NCI-H187 treated with DMSO at 0.1 percent for 48 hours (cell line): ENCODE measurements at places on chromosomes 11 and 22.

- DNase-seq, result no peak
These were observed 39.6 kb downstream of the BTBD10 start for GRCh38 chr11:13423372-13423771.

DNA sequence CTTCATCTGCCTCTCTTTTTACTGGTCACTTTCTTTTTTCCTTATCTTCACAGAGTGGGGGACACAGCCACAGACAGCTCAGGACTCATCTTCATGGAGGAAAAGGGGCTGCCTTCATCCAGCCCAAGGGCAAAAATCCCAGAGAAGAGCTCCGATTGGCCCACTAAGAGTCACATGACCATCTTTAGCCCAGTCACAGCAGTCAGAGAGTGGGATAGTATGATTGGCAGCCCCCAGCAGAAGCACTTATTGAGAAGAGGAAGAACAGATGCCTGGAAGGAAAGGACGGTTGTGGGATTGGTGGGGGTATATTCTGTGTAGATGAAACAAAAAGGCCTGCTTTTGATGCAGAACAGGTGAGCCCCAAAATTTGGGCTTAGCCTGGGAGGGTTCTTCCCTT lies 77.8 kb downstream of the MN1 start:
- no peak for DNase-seq

DNA sequence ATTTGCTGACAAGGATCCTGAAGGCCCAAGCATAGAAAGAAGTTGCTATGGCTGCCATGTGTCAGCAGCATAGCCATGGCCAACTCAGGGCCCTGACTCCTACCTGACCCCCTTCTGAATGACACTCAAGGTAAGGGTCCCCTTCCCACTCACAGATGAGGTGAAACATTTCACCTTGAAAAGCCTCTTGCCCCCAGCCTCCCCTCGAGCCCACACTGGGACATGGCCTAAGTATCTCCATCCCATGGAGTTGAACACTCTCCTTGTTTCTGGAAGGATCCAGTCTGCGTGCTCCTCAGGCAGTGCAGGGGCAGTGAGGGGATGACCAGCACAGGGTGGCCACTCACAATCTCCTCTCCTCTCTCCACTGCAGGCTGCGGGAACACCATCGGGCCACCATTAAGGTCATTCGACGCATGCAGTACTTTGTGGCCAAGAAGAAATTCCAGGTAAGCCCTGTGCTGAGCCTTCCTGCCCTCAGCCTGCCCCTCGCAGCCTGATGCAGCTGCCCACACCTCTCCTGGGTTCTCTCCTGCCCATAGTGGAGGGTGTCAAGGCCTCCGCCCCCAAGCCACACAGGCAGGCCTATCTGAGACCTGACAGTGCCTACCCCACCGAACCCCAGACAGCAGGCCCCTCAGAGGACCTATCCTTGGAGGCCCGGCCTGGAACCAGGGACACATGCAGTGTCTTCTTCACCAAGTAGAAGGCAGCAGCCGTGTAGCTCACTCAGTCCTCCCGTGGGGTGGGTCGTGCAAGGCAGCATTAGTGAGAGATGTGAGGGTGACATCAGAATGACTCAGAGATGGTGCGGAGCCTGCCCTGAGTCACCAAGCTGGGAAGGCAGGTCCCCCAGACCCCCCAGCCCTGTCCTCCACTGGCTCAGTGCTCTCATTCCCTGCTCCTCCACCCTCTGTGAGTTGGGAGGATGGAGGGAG lies 68.9 kb upstream of the KCNQ1OT1 start:
- no peak for DNase-seq

- no peak for DNase-seq
These were observed 592 bp downstream of the RHOD start for GRCh38 chr11:67057205-67057672.

DNA sequence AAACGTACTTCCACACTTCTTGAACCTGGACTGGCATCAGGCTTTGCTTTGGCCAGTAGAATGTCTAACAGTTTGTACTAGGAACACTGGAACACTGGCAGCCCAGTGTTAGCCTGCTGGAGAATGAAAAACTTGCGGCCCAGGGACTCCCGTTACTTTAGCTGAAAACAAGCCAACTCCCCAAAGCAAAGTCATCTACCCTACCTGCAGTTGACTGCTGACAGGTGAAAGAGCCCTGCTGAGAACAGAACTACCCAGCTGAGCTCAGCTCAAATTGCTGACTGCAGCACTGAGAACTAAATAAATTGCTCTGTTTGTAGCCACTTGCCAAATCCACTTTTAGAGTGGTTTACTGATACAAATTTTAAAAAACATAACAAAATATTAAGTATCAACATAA lies 342.5 kb downstream of the LRRC4C start:
- DNase-seq, result no peak

DNA sequence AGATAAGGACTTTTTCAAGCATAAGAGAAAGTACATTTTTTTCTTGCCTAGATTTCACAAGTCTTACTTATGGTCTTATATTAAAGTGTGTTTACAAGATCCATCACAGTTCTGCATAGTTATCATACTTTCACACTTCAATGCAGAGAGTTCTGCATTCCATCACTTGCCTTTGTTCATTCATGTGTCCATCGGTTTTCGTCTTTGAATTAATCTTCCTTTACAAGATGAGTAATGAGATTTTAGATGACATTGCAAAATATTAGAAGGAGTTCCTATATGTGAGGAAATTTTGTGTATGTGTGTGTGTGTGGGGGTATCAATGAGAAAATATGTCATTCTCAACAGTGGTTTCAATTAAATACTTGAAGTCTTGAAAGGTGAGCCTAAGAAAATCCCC lies 98.1 kb upstream of the GUCY1A2 start:
- no peak for DNase-seq

DNA sequence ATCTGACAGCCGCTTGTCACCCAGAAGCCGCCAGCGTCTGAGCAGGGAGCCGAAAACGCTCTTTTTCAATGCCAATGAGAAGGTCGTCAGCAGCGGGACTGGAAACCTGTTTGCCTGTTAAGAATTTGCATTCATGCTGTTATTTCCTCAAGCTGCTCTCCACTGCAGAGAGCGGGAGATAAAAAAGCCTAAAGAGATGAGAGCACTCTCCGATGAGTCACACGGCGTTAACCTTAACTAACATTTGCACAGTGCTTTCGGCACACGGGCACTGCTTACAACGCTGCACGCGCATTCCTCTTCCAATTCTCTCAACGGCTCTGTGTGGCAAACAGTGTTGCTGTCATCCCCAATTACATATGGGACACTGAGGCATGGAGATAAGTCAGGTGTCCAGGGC lies 40.0 kb upstream of the RTL6 start:
- DNase-seq, result no peak

DNA sequence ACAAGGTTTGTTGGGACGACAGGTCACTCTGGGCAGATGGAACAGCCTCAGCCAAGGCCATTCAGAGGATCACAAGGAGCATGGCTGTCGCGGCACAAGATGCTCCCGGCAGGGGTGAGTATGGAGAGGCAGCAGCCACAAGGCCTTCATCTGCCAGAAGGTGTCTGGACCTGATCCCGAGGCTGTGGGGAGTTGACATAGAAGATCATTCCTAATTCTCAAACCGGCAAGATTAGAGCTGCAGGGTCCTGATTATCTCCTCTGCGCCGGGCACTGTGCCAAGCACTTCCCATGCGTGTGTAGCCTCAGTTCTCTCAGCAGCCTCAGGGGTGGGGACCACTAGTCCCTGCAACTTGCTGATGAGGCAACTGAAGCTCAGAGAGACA lies 32.3 kb upstream of the RFPL3 start:
- DNase-seq, result no peak

DNA sequence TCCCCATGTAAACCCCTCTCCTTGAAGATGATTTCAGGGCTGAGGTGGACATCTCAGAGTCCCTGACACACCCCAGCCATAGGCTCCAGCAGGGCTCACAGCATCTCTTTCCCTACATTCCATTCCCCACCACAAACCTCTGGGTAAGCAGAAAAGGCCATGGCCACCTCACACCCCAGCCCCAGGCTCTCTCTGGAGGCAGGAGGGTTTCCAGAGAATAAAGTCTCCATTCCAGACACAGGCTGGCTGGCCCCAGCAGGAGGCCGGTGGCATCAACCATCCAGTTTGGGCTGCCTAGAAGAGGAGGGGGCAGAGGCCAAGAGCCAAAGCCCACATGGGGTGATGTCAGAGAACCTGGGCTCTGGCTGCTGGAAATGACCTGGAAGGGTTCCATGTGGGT lies 61.4 kb downstream of the TP53I11 start:
- DNase-seq, result no peak

DNA sequence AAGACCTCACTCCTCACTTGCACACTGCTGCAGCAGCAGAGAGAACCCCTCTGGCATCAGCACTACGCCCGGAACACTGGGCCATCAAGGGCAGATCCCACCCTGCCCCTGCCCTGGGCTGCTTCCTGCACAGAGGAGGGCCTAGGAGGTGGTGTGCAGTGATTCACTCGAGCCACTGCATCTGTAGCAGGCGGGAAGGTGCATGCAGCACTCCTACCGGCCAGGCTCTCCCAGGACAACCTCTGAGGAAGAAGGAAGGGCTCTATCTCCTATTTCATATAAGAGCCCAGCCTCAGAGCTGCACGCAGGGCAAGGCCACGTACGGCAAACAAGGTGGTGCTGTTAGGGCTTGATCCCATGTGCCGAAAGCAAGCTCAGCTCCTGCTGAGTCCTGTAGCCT lies 14.2 kb downstream of the RANGAP1 start:
- no peak for DNase-seq

DNA sequence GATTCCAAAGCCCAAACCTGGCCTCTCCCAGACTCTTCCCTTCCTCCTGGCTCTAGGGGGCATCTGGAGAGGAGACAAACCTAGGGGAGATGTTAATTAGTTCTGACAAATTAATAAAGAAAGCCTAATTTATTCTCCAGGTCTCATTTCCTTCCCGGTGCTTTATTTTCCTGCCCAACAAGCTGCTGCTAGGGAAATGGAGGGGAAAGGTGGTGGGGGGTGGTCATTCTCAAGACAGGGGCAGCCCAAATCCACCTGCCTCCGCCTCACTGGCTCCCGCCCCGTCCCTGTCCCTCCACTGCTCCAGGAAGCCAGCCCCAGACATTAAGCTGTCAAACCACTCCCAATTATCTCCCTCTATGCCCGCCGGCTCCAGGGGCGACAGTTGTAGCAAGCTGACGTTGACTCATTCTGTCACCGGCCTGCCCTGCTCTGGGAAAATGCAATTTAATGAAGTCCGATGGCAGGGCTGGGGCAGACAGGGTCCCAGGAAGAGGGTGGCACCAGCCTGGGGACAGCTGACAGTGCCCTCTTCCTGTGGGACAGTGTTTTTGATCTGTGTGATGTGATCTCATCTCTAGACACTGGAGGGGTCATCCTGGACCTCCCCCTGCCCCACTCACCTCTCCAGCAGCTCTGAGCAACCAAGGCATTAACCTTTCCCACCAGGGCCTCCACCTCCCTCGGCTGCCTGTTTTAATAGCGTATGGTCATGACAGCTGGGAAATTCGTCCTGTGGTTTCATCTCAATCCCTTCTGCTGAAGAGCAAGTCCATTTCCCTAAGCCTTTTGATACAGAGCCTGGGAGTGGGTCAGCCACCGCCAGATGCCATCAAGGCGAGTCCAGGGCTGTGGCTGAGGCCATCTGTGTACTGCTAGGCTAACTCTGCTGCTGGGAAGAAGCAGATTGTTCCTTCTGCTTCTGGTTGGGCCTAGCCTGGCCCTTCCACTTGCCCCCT lies 27.1 kb downstream of the NECTIN1 start:
- no peak for DNase-seq

GRCh38 chr11:13140873-13141655 lies 131.9 kb downstream of the RASSF10 start:
- peak; percentile 89 for DNase-seq

GRCh38 chr11:102420547-102420946 lies 32.0 kb downstream of the TMEM123 start:
- no peak for DNase-seq

DNA sequence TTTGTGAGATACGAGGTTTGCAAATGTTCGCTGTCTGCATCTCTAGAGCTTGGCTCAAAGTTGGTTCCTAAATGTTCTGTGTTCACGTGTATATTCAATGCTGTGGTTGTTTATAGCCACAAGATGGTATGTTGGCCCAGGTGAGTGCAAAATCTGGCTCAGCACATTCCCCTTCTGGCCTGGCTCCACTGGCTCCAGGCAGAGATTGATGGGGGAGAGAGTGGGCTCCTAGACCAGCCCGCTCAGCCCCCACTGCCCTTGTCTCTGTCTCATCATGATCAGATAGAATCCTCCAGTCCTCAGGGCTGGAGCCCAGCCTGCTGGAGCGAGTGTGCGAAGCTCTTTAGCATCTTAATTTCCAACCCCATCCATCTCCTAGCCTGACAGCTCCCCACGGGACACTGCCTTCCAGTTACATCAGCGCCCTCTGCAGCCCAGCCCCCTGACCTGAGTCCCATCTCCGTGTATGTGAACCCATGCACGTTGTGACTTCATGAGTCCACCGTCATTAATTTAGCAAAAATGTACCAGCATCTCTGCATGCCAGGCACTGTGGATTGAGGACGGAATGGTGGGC lies 2.0 kb downstream of the P2RX3 start:
- no peak for DNase-seq

DNA sequence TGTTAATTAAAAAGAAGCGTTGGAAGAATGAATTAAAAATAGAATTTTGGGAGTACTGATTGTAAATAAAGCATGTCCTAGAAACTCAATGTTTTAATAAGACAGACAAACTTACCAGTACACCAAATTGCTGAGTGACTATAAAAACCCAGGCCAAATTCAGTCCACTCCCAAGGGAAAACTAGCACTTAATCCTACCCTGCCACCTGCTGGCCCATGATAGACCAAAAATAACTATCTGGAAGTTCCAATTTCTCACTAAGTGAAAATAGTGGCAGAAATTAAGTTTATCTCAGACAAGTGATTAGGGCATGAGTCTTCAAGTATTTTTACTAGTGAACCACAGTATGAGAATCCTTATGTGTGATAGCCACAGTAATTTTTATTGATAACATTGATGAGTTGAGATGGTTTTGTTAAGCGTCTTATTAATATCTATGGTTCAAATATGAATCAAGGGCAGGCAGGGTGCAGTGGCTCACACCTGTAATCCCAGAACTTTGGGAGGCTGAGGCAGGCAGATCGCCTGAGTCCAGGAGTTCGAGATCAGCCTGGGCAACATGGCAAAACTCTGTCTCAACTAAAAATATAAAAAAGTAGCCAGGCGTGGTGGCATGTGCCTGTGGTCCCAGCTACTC lies 9.8 kb upstream of the DDX10 start:
- DNase-seq, result peak; percentile 3

DNA sequence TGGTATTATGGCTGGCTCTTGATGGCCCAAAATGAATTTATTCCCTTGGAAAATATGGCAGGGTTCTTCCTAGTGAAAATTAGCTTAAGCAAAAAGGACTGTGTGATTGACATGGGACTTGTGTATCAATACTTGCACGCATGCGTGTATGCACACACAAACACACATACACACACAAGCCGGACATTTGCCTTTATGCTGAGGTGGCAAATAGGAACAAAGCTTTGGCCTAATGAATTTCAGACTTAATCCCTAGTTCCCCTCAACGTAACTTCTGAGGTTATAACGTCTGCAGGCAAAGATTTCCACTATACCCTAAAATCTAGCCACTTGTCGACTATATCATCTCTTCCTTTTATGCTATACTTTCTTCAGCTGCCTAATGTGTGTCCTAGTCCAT lies 2.9 kb upstream of the OR52I2 start:
- no peak for DNase-seq
